Fibroblast of skin of abdomen (primary cell): ENCODE measurements at places on chromosomes 6 and 20.

- no peak for DNase-seq
Measured at GRCh38 chr6:8100159-8100854, 2.0 kb downstream of the EEF1E1 start.

- DNase-seq: no peak
Measured at GRCh38 chr6:144066741-144067484, 28.5 kb downstream of the SF3B5 start.

GRCh38 chr6:110266996-110267395 lies 86.8 kb downstream of the CDC40 start:
- DNase-seq: no peak

GRCh38 chr6:67431076-67431475 lies 1204.0 kb upstream of the ADGRB3 start:
- no peak for DNase-seq

DNA sequence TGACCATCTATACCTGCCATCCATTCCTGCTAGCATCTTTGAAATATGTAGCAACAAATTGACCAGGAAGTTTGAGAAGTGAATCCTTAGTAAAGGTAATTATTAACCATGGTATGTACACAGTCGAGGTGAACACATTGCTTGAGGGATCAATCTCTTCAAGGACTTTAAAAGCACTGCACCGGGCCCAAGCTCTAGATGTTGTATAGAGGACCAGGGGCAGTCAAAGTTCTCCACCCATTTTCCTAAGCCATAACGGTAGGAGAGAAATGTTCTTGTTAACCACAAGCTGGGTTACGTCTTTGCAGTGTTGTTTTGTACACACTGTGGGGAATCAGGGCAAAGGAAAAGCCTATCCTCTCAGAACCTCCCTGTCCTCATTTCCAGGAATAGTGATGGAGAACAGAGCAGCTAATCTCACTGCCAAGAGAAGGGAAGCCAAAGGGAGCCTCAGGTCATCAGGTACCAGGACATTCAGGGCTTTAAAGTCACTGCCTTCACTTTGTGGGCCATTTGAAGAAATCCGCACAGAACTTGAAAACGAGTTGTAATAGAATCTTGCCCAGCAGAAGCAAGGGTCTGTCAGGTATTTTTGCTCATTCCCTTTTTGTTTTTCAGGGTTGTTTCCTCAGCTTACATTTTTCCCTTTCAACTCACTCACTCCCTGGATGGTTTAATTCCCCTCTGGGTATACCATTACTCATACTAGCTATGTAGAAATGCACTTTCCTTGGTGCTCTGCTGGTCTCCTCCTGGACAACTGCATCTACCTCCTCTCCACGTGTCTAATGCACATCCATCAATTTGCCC lies 5.3 kb upstream of the PM20D2 start:
- DNase-seq: peak; percentile 34

GRCh38 chr6:18269253-18269652 lies 4.9 kb upstream of the DEK start:
- peak; percentile 76 for DNase-seq

GRCh38 chr20:48148916-48149672 lies 363.8 kb upstream of the SULF2 start:
- no peak for DNase-seq

DNA sequence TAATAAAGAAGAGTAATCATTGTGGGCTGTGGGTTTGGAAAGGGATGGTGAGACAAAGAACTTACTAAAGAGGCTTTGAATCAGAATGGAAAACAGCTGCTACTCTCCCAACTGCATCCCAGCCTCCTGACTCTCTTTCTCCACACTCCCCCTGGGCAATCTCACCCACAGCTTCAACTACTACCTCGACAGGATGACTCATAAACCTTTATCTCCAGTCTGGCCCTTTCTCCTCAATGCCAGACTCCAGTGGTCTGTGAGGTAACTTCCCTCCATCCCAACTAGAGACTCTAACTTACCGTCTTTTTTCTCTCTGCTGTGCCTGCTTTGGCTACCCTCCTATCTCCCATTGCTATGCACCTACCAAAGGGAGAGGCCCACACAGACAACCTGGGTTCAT lies 135.3 kb upstream of the RREB1 start:
- peak; percentile 63 for DNase-seq

DNA sequence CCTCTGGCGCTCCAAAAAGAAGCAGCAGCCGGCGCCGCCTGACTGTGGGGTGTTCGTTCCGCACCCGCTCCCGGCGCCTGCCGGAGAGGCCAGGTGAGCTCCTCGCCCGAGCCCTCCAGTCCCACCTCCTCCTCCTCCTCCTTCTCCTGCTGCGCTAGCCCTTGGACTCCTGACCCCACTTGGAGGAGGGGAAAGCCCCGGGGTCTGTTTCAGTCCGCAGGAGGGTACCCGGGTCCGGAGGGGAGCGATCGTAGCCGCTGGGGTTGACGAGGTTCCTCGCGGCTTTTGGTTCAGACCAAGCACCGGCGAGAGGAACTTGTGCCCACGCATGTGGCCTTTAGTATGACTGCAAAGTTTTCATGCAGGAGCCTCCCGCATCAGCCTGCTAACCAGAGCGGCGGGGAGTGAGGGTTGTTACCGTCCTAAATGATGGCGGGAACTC lies 493 bp downstream of the CRYBG1 start:
- DNase-seq: no peak

- DNase-seq: peak; percentile 75
Measured at GRCh38 chr6:131761060-131761761, 46.6 kb upstream of the ENPP1 start.

- no peak for DNase-seq
Measured at GRCh38 chr6:158672726-158673125, 22.9 kb downstream of the SYTL3 start.

DNA sequence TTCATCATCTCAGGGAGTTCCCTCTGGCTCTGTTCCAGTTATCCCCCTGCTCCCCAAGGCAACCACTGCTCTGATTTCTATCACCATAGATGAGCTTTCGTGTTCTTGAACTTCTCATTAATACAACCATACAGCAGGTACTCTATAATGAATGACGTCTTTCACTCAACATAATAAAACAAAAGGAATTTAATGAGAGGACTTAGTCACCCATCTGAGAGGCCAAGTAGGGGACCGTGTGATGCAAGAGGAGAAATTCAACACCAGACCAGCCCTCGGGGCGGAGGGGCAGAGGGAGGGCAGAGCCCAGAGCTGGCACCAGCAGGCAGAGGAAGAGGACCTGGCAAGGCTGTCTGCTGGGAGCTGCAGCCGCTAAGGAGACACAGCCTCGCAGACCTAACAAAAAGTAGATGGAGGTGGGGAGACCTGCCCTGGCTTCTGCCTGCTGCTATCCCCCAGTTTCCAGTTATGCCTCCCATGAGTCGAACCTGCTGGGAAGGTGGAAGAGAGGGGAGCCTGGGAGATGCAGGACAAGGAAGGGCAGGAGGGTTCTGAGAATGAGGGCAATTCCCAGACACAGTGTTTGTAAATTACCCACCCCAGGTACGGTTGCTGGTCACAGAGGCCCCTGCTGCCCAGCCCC lies 13.8 kb downstream of the CCN5 start:
- peak; percentile 85 for DNase-seq

DNA sequence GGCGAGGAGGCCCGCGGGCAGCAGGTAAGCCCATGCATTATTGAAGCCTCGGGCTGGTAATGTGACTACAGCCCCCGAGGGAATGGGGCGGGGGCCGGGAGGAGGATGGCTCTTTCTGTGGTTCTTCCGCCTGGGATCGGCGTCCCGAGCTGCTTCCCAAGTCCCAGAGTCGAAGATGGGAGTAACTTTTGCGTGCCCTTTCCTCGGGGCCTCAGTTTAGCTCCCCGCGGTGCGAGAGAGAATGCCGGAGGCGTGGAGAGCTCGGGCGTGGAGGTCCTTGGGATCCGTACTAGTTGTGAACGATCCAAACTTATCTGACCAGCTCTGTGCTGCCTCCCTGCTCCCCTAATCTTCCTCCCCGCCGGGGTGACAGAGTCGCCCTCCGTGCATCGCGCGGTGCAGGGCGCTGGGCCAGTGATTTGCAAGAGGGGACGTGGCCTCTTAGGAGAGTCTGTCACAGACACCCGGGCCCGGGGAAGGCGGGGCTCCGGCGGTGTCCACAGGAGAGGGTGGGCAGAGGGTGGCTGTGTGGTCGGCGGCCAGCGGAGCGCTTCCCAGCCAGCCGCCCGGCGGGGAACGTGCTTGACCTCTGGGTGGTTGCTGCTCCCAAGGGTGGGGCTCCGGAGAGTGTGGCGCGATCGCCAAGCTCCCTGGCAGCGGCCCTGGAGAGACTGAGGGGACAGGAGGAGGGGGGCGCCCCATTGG lies 815 bp downstream of the UTRN start:
- DNase-seq: peak; percentile 36

- peak; percentile 20 for DNase-seq
Measured at GRCh38 chr6:39841291-39841690, 49.1 kb downstream of the DAAM2 start.

- no peak for DNase-seq
Measured at GRCh38 chr20:59146780-59147565, 16.6 kb upstream of the ZNF831 start.

DNA sequence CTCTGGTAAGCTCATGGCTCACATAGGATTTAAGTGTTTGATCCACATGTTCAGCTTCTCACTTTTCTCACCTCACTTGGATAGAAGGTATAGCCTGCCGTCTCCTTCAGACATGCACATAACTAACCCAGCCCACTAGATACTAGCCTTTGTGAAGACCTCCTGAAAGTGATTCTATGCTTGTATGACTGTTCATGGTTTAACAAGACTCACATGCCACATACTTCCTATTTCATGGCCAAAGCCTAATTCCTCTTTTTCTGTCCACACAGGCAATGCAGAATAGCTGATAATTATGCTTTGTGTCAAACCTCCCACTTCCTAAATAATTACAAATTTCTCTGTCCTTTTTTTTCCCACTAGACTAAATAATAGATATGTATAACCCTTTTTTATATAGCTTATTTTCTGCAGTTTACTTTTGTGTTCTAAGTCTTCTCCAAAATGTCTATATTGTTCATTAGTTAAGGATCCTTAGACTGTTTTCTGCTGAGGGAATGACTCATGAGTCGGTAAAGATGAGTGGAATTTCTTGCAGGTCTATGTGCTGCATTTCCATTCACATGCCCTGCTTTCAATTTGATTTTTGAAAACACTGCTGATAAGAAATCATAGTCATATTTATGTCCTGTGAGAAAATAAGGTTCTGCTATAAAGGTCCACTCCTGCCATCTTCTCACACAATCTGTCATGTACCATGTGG lies 43.0 kb downstream of the HDDC2 start:
- DNase-seq: peak; percentile 14

DNA sequence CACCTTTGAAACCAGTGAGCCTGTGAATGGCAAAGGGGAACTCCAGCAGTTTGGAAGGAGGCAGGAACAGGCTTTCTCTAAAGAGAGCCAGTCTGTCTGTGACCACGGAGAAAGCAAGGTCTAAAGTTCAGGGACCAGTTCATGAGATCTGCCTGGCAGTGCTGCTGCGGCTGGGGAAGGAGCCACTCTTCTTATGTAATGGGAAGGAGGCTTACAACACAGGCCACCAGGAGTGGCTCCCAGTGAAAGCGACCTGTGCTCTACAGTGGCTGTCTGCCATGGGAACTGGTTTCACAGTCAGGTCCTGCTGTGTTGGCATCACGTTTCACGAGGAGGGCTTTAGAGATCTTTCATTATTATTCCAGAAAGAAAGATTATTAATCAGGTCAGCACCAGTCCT lies 291.9 kb upstream of the PRDM1 start:
- DNase-seq: no peak

DNA sequence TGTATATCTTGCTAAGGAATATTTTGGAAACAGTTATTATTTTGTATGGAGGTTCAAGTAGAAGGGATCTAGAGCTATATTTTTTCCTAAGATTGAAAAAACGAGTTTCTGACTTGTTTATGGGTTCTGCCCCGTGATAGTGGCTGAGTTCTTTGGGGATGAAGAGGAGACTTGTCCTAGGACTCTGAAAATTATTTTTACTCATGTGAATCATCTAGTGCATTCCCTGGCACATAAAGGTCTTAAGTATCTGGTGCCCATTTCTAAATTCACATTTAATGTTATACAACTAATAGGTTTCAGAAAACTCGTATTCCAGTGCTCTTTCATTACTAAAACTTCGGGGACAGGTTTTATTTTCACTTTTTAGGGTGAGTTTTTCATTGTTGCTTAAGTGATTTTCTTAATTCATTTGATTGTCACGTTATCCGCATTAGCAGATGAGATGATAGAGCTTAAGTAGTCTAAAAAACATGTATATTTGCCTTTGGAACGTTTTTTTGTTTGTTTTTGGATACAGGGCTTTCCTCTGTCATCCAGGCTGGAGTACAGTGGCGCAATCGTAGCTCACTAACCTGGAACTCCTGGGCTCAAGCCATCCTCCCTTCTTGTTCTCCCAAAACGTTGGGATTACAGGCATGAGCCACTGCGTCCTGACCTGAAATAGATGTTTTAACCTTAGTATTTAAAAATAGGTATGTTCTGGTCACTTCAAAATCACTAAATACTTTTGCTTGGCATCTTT lies 2.1 kb downstream of the NFYA start:
- DNase-seq: no peak

GRCh38 chr20:56376331-56376730 lies 15.7 kb downstream of the AURKA start:
- DNase-seq: no peak
